Fibroblast of the conjunctiva (primary cell): ENCODE measurements at places on chromosomes 3 and 15.
A peak's percentile ranks its signal among the peaks of the same experiment; 100 is the strongest.

GRCh38 chr3:22685597-22685996 is 517.5 kb upstream of the UBE2E2 start:
- DNase-seq: no peak

DNA sequence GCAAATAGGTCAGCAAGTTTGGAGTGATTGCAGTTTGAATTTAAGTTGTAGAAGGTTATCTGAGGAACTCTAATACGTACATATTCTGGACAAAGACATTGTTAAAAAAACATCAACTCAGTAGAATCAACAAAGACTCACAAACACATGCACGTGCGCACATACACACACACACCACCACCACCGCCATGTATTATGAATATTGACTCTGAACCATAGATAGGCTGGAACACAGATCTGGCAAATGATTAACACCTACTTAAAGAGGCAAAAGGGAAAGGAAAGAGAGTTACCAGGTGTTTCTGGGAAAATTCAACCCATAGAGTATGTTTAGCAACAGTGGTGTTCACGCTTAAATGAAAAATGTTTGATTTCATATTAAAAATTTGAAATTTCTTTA is 334.2 kb upstream of the ALCAM start:
- DNase-seq: no peak

- no peak for DNase-seq
These were observed 198.8 kb downstream of the DOCK3 start for GRCh38 chr3:50873376-50874157.

DNA sequence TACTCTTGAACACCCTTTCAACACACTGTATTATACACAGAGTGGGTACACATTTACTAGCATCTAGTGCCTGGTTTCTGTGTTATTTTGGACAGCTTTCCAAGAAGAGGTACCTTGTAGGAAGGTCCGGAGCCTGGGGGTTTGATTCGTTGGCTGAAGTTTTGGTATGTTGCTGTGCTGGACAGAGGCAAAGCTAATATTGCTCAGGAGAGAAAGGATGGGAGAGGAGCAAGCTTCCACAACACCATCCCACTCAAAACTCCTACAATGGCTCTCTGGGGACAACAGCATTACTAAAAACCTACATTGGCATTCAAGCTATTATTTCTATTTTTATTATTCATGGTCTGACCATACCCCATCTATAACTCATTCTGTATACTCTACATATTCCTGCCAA is 1.1 kb upstream of the LYSMD2 start:
- no peak for DNase-seq

GRCh38 chr15:58877999-58878825 is 55.3 kb downstream of the SLTM start:
- no peak for DNase-seq

DNA sequence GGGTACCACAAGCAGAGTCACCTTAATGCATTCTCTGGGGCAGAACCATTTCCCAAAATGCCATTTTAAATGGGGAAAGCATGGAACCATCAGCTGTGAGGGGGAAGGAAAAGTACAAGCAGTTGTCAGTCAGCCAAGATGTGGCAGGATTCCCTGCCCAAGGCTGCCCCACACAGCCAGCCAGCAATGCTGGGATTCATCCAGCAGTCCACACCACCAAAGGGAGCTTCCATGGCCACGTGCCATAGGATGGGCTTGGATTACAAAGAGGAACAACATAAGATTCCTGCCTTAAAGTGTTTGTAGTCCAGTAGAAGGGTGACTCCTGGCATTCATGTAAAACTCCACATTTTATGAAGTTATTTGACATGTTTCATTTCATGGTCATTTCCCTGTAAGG is 233.3 kb downstream of the SHOX2 start:
- peak; percentile 49 for DNase-seq

- no peak for DNase-seq
These were observed 74.4 kb upstream of the TMEM108 start for GRCh38 chr3:132963786-132964185.

- peak; percentile 53 for DNase-seq
These were observed 422.5 kb upstream of the CDIN1 start for GRCh38 chr15:36156879-36157427.

- DNase-seq: no peak
These were observed 1.7 kb upstream of the CFAP91 start for GRCh38 chr3:119700920-119701734.

GRCh38 chr3:172328282-172328681 is 120.0 kb downstream of the GHSR start:
- DNase-seq: no peak

DNA sequence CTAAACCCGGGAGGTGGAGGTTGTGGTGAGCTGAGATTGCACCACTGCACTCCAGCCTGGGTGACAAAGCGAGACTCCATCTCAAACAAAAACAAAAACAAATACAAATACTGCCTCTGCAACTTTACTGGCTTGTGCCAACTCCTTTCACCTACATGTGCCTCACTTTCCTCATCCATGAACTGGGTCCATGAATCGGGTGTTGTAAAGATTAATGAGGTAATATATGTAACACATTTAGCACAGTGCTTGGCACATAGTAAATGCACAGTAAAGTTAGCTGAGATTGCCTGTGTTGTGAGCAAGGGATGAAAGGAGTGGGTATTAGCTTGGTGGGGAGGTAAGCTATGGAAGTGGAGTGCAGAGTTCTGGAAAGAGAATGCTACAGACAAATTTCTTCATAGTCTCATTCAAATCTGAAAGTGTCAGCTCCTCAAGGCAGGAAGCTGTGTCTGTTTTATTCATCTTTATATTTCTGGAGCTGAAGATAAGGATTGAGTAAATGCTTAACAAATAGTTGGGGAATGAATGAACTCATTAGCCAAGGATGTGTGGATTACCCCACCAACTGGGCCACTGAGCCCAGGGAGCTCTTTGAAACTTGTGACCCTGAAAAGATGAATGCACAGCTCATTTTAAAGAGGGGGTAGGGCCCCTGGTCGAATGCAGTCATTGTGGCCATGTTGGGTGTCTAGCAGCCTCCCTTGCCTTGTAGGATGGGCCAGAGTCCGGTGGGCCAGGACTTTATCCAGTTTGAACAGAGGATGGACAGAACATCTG is 7.7 kb upstream of the CDCP1 start:
- no peak for DNase-seq
